ENCODE measurements at places on chromosomes 7 and 10.
A peak's percentile ranks its signal among the peaks of the same experiment; 100 is the strongest.

DNA sequence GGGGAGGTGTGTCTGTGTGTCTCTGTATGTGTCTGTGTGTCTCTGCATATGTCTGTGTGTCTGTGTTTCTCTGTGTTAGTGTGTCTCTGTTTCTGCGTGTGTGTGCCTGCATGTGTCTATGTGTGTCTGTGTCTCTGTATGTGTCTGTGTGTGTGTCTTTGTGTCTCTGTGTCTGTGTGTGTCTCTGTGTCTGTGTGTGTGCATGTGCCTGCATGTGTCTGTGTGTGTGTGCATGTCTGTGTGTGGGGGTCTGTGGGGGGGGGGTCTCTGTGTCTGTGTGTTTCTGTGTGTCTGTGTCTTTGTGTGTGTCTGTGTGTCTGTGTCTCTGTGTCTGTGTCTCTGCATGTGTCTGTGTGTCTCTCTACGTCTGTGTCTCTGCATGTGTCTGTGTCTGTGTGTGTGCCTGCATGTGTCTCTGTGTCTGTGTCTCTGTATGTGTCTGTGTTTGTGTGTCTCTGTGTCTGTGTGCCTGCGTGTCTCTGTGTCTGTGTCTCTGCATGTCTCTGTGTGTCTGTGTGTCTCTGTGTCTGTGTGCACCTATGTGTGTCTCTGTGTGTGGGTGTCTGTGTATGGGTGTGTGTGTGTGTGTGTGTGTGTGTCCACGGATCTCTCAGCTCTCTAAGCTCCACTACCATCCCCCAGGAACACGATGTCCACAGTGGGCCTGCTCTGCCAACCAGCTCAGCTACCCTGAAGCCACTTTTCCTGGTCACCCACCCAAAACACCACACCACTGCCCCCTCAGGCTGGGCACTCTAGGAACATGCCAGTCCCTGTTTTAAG is 41.7 kb downstream of the RASGEF1A start:
- no peak for DNase-seq

DNA sequence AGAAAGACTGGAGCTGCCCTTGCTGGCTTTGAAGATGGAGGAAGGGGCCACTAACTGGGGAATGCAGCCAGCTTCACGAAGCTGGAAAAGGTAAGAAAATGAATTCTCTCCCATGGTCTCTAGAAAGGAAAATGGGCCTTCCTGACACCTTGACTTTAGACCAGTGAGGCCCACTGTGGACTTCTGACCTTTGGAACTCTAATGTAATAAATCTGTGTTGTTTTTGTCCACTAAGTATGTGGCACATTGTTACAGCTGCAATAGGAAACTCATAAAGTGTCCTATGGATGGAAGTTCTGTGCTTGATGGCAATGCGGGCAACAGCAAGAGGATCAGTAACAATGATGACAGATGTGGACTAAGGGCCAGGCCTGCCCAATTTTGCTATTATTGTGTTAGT is 20.9 kb downstream of the DNAJB9 start:
- DNase-seq: no peak

DNA sequence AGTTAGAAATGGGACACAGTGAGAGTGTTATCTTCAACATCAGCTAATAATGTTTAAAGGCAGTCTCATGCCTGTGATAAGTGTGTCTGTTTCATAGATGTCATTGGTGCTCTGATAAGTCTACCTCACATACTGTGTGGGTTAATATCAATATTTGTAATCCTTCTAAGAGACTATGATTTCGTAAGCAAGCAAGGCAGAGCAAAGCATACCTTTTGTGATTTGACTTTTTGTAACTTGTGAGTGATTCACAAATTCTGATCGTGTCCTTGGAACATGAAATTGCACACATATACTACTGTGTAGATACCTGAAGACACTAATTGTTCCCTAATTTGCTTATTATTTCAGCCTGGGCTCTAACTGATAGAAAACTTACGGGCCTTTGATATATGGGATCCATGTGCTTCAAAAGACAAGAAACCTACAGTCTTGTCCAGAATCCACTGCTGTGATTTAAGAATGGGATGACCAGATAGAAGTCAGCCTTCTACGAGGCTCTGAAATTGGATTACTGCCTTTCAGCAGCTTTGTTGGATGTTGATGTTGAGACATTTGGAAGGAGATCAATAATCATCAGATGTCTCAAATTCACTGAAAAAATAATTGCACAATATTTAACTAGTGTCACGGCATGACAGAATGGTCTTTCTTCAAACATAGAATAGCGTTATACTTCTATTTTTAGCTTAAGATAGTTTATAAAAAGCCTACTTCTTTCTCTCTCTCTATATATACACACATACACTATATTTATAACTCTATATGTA is 63.2 kb upstream of the KLF6 start:
- DNase-seq: no peak

GRCh38 chr10:78760463-78761310 is 308.1 kb upstream of the ZMIZ1 start:
- no peak for DNase-seq

- DNase-seq: no peak
Measured at GRCh38 chr10:76558586-76558985, 1079.0 kb downstream of the KCNMA1 start.

GRCh38 chr10:70698211-70698610 is 25.9 kb downstream of the ADAMTS14 start:
- DNase-seq: no peak

- DNase-seq: peak; percentile 21
Measured at GRCh38 chr10:15262036-15262713, 93.7 kb upstream of the NMT2 start.

- no peak for DNase-seq
Measured at GRCh38 chr10:86956195-86956847, 1.1 kb downstream of the MMRN2 start.

GRCh38 chr7:159105066-159105780 is 39.4 kb downstream of the VIPR2 start:
- no peak for DNase-seq

DNA sequence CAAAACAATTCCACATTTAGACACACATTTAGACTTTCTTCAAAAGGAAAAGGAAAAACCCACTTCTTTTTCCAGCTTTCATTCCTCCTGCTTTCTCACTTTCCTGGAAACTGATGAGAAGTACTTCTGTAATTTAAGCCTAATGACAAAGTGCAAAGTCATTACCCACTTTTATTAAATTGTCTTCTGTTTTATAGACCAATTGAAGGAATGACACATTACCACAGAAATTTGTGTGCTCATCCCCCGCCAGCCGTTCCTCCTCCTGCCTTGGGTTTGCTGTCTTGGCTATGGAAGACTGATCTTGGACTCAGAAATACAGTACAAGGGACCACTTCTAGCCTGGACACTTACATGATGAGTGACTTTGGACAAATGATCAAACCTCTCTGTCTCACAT is 717.8 kb downstream of the SORCS3 start:
- DNase-seq: no peak

GRCh38 chr7:19001854-19002253 is 115.6 kb downstream of the TWIST1 start:
- no peak for DNase-seq

GRCh38 chr7:29882481-29882880 is 76.2 kb downstream of the WIPF3 start:
- no peak for DNase-seq

DNA sequence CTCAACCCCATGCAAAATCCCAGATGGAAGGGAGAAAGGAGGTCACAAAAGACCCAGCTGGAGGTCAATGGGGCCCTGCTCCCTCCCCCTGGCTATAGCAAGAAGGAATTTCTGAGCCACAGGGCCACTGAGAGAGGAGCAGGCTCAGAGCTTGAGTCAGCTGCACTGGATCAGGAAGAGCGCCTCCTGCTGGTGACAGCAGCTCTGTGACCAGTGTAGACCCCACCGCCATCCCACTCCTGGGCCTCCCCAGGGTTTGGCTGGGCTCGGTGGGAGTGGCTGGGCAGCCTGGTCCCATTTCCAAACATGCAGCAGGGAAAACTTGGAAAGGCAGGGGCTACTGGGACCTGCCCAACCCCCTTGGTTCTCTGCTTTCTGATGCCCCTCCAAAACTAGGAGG is 31.5 kb upstream of the PRLHR start:
- DNase-seq: peak; percentile 13

DNA sequence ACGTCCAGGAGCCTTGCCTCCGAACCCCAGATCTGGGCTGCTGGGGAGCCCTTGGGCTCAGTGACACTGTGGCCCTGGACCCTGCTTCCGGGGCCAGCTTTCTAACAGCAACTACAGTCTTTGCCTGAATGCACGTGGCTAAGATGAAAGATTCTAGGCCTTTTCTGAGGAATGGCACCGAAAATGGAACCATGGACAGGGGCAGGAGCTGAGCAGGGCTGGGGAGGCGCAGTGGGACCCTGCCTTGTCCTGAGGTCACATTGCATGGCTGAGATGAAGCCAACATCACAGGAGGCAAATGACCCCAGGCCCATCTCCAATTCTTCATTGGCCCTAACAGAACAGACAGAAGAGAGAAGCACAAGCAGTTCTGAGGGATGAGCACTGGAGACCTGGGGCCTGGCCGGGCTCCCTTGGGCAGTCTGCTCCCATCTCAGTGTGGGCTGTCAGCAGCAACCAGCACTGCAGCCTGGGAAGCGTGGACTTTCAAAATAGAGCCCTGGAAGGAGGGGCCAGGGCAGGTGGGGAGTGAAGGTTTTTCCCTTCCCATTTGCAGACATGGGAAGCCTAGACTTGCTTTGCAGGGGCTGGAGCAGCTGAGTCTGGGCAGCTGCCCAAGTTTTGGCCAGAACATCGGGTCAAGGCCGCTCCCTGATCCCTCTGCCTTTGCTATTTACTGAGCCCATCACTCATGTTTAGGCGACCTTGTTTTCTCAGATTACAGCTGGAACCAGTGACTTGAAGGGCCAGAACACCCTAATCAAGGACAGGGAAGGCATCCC is 114.4 kb upstream of the TCERG1L start:
- no peak for DNase-seq

- DNase-seq: no peak
Measured at GRCh38 chr10:5206799-5207198, 10.2 kb downstream of the AKR1C4 start.

DNA sequence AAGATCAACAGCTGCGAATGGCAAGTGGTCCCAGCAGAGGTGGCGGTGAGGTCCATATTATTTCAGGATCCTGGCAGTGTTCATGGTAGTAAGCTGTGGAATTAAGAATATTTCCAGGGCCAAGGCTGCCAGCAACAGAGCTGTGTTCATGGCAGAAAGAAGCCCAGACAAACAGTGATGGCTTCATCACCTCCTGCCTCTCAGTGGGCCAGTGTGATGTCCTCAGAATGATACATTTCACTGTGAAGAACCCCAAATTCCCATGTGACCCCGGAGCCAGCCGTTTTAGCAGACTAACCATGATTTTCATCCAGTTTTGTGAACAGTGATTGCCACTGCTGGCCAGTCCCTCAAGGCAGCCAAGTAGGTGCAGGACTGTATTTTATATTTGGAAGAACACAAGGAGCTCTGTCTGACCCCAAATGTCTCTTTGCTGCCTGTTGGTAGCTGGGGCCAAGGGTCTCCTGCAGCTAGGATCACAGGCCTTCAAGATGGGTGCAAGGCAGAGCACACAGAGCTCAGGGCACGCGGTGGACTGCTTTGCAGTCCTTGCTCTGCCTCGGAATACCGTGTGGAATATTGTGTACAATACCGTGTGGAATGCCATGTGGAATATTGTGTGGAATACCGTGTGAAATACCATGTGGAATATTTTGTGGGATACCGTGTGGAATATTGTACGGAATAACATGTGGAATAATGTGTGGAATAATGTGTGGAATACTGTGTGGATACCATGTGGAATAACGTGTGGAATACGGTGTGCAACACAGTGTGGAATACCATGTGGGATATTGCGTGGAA is 132.3 kb upstream of the CHST15 start:
- DNase-seq: peak; percentile 71

DNA sequence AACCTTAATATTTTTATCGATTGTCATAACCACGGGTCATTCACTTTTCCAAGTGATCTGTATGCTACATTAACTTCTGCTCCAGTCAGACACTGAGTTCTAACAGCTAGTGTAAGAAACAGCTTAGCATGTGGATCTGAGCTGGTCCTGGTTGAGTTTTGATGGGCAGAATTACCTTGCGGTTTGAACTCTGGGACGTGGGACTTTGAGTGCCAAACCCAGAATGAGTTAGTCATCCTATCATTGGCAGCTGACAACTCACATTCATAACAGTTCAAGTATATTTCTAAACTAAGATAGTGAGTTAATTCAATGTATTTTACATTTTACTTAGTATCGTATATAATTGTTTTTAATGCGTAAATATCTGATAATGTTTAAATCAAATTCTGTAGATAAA is 43.2 kb downstream of the C7orf33 start:
- DNase-seq: no peak

Measured in erythroblast (primary cell).